ENCODE measurements at places on chromosomes 1 and 21.

- DNase-seq, result no peak
Measured at GRCh38 chr1:233738396-233738795, 124.5 kb downstream of the KCNK1 start.

DNA sequence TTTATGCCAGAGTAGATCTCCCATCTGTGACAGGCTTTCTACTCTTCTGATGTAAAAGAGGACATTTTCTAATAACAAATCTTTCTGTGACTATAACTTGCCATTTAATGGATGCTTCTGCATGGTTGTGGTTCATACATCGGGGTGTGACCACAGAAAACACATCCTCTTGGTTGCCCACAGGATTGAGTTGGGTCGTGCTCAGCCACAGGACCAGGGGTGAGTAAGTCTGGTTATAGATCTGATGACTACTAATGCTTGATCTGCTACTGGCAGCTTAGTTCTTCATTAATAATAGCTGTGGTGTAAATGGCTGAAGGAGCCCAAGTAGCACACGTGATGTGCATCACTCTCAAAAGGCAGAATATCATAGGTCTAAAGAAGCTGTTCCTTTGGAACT is 328.2 kb downstream of the RWDD3 start:
- DNase-seq, result no peak

DNA sequence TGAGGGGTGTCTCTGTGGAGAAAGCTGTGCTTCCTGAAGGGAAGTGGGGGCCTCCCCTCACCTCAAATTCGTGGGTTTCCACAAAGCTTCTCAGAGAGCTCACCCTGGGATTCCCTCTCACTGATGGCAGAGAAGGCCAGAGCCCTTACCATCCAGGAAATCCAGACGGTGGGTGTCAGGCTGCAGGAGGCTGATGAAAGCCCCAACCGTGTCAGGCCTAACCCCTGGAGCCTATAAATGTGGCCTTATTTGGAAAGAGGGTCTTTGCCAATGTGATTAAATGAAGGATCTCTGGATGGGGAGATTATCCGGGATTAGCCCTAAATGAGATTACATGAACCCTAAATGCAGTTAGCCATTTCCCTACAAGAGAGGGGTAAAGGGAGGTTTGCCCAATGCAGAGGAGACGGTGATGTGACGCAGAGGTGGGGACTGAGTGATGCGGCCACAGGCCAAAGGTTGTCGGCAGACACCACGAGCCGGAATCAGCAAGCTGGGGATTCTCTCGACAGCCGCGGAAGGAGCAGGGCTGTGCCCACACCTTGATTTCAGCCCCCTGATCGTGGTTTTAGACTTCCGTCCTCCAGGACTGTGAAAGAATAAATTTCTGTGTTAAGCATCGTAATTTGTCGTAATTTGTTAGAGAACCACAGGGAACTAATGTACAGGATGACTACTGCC is 82.6 kb downstream of the TOMM20 start:
- peak; percentile 6 for DNase-seq

DNA sequence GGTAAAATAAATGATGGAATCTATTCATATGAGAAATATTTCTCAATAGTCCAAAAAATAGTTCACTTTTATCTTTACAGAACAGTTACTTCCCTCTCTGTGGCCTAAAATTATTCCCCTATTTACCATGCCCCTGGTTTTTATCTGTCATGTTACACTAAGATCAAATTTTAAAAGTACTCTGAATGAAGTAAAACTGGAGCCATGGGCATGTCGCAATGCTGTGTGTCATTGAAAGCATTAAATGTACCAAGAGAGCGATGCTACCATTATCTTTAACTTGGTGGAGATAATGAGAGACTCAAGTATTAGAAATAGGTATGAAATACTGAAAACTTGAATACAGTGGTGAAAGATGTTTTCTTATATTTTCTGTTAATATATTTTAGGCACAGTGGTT is 146.2 kb downstream of the KCNT2 start:
- DNase-seq, result no peak

DNA sequence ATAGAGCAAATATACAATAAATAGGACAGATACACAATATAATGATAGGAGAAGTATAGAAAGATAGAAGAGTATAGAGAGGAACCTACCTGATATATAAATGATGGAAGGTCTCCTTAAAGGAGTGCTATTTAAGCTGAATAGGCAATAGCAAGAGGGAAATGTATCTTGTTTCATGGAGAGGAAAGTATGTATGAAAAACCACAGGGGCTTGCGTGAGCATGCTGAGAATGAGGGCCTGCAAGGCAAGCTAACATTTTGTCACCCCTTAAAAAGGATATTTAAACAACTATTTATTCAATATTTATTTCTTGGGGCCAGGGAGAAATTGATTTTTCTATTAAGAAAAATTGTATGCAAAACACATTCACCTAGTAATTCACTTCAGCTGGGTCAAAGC is 150.9 kb upstream of the ZRANB2 start:
- DNase-seq, result no peak

- peak; percentile 91 for DNase-seq
Measured at GRCh38 chr1:8873506-8874229, 4.8 kb downstream of the ENO1 start.

GRCh38 chr1:6245869-6246496 is 2.0 kb downstream of the HES3 start:
- peak; percentile 62 for DNase-seq

- DNase-seq, result no peak
Measured at GRCh38 chr1:51019811-51020210, 49.8 kb downstream of the CDKN2C start.

DNA sequence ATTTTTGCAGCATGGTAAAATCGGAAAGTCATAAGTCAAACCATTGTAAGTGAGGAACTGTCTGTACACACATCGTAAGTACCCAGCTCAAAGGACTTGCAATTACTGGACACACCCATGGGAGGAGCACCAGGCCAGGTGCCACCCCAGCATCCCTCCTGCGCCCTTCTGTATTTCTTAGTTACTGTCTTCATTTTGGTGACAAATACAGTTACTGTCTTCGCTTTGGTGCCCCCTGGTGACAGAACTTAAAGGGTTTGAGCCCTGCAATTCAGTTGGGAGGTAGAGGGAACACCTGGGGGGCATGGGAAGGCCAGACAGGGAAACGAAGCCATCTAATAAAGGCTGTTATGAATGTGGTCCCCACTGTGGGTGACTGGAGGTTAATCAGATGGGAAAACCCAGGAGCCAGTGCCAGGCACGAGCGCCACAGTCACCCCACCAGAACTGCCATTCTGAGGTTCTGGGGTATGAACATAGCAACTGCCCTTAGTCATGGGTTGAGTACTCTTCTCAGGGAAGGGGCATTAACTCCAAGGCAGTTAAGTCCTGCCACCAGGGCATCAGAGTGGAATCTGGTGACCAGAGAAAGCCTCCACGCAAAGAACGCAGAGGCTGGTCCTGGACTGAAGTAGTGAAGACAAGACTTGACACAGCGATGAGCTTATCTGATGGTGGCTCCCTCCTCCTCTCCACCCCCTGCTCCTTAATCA is 612.9 kb downstream of the PTPRU start:
- peak; percentile 48 for DNase-seq

GRCh38 chr1:213584272-213584671 is 403.5 kb upstream of the PROX1 start:
- DNase-seq, result no peak

- no peak for DNase-seq
Measured at GRCh38 chr1:114725230-114725629, 8.7 kb upstream of the NRAS start.

GRCh38 chr1:43059640-43060574 is 101.2 kb upstream of the SLC2A1 start:
- DNase-seq, result no peak

- no peak for DNase-seq
Measured at GRCh38 chr1:150498342-150498741, 9.6 kb upstream of the ECM1 start.

DNA sequence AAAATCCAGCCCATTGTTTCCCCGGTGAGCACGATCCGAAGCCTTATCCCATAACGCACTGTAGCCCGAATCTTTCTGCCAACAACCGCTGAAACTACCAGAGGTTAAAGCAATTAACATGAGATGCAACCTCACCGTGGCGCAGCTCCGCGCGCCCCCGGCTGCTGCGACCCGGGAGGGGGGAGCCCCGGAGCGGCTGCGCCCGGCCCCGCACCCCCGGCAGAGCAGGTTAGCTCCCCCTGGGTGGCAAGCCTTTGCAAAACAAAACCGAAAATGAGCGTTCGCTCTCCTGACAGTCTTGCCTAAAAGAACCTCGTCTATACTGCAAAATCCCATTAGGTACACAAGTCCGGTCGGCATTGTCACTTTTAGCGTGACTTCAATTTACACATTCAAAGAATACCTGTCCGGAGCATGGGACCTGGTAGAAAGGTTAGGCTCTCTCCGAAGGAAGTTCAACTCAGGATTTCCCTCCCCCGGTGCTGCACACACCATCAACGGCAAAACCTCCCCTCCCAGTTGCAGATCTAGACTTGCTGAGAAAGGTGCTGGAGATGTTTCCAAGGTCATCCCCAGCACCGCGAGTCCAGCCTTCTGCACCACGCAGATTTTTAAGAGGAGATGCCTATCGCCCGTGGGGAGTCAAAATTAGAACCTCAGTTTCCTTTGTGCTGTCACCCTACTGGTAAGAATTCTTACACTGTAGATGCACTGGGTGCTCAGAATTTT is 107.5 kb downstream of the ZNF281 start:
- DNase-seq, result peak; percentile 67

DNA sequence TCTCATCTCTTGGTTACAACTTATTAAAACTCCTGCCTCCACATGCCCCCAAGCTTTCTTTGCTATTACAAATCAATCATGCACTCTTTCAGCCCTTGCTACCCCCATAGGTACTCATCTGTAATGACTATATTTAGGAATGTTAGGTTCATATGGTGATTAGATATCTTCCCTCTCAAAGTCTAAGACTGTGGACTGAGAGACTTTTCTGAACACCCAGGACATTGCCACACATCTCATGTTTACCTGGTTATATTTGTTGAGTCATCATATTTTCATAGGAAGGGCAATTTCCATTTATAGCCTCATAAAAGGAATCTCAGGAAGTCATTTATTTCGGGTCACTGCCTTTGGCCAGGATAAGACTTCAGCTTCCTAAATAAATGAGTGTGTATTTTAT is 81.5 kb upstream of the LPGAT1 start:
- DNase-seq, result no peak

- no peak for DNase-seq
Measured at GRCh38 chr1:169119405-169119804, 12.9 kb downstream of the ATP1B1 start.

- DNase-seq, result no peak
Measured at GRCh38 chr1:55197099-55197498, 18.1 kb downstream of the USP24 start.

GRCh38 chr1:42214447-42214871 is 49.9 kb upstream of the GUCA2A start:
- DNase-seq, result no peak

DNA sequence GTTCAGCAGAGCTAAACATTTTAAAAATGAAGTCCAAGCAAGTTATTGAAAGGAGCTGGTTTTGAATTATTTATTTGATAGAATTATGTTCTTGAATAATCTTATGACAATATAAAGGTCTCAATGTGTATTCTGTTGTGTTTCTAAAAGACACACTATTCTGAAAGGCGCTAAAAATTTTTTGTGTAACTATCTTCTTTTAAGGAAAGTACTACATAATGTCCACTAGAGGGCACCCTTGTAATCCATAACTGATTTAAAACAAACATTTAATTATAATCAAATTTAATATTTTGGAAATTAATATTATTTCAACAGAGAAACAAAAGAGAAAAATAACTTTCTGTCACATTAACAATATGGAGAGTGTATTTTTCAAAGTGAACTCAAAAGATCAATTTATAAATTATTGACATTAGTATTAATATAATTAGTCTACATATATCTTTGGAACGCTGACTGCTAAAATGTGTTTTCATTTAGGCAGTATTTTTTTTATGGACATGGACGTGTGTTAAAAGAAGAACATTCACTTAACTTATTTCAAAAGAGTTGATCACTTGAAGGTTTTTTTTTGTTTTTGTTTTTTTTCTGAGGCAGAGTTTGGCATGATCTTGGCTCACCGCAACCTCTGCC is 248.4 kb downstream of the DENND1B start:
- no peak for DNase-seq

DNA sequence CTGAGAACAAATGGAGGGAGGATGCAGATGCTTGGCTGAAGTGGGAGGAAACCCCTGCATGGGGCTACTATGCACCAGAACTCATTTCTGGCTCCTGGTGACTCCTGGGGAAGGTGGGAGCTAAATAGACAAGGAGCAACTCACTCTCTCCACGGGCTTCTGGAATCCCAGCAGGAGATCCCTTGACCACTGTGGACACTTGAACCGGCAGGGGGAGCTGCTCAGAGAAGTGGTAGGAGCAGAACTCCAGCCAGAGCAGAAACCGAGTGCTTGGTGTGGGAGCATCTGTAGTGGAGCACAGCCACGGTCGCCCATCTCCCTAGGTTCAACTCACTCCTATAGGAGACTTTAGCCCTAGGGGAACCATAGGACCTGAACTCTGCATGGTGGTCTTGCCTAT is 205.6 kb upstream of the GJB5 start:
- peak; percentile 11 for DNase-seq

GRCh38 chr1:83860490-83861221 is 138.3 kb downstream of the TTLL7 start:
- DNase-seq, result peak; percentile 85

GRCh38 chr1:191176131-191176530 is 698.5 kb upstream of the BRINP3 start:
- DNase-seq, result no peak

DNA sequence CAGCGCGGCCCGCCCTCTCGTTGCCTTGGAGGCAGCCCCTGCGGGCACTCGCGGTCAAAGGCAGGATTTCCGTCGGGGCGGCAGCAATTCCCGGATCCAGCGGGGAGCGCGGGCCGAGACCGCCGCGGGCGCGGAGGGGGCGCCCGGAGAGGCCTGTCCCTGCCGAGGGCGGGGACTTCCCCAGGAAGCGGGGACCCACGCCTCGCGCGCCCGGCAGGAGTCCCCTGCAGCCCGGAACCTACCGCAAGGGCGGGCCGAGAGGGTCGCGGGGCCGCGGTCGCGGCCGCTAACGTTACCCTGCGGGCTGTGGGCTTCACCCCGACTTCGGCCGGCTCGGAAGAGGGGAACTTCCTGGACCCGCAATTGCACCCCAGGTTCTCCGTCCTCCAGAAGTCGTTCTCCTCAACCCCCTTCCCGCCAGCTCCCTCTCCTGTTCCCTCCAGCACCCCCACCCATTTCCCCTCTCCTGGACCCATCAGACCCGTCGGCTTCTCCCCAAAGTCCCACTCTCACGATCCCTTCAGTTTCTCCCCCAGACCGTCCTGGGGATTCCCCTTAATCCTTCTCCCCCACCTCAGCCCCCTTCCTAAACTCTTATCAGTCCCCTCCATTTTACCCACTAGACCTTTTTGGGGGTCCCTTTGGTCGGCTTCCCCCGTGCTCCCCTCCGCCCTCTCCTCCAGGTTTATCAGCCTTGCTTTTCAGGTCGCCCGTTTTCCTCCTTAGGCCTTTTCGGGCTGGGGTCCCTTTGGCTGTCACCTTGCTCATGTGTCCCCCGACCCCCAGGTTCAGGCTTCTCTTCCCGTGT is 604 bp downstream of the FGR start:
- peak; percentile 64 for DNase-seq

DNA sequence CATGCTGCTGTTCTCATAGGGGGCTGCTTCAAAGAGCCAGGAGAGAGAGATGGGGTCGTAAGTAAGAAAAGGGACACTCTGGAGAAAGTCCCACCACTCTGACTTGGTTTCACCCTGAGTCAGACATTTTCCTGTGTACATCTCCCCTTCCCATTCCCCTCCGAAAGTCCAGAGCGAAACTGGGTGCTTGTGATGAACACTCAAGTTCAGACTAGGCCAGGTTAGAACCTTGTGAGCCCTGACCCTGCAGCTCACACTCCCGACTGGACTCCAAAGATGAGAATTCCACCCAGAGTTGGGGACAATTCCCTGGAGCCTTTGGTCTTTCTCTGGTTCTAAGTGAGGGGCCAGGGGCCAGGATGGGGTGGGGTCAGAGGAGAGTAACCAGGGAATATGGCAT is 139.5 kb downstream of the CNIH3 start:
- DNase-seq, result no peak
